ENCODE measurements at places on chromosomes 4 and X.

- DNase-seq = peak; percentile 92
These were observed 379.1 kb downstream of the RAPGEF2 start for GRCh38 chr4:159481936-159482335.

GRCh38 chrX:17967888-17968287 lies 106.8 kb upstream of the RAI2 start:
- DNase-seq = peak; percentile 28

DNA sequence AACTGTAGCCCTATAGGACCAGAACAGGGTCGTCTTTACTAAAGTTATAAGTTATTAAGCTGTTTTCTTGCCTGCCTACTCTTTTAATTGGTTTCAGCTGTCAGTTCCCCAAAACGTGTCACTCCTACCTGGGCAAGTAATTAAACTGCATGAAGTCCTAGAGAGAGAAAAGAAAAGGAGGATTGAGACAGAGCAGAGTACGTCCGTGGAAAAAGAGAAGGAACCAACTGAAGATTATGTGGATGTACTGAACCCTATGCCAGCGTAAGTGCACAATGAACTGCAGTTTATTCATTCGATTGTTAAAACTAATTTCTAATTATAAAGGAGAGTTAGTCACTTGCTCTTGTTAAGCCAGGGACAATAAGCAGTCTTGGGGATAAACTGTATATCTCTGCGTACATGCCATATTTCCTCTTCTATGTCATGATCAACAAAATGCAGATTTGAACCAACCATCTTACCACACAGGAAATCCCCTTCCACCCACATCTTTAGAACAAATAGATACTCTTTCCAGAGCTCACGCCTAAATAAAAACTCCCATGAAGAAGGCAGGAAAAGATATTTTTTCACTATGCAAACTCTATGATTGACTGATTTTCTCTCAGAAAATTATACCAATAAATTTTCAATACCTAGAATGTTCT lies 22.8 kb downstream of the STAP1 start:
- no peak for DNase-seq

DNA sequence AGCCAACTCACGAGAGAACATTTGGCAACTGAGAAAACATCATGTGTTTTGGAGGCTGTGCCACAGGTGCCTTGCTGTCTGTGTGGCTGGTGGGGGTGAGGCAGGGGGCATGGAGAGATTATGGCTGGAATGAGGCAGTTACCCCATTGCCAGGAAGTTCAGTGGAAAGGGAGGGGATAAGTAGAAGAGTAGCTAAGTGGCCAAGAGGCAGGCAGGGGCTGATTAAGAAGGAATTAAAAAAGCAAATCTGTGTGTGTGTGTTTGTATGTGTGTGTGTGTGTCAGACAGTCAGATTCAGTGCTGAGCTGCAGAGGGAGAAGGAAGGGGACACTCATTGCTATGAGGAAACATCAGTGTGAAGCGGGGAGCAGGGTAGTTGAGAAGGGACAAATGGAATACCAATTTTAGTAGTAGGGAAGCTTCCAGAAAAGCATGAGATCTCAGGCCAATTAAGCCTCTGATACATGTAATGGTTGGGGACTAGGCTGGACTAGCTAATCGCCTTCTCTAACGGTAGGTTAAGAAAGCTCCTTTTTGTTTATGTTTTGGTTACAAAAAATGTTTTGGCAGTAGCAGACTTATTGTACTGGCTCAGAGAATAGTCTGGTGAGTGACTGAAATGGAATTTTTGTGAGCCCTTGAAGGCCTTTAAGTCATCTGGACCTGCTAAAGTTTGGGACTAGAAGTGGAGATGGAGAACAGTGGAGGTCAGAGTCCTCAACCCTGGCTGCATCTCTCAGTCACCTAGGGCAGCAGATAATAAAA lies 18.5 kb downstream of the TMEM164 start:
- no peak for DNase-seq

DNA sequence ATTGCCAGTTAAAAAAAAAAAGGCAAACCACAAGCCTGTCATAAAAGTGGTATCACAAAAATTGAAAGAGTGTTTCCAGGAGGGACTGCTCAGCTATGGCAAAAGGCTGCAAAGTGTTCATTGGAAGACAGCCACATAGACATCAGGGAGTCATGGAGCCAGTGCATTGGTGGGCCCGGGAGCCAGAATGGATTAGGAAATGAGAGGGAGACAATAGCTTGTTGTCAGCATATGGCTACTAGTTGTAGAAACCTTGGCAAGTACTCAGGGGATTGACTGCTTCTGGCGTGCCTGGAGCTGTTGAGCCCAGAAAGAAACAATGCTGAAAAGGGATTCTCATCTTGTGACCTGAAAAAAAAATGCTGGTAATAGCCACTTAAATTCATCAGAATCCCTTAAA lies 5.0 kb downstream of the GAR1 start:
- no peak for DNase-seq

GRCh38 chrX:22969411-22969810 lies 30.3 kb upstream of the DDX53 start:
- DNase-seq = no peak

DNA sequence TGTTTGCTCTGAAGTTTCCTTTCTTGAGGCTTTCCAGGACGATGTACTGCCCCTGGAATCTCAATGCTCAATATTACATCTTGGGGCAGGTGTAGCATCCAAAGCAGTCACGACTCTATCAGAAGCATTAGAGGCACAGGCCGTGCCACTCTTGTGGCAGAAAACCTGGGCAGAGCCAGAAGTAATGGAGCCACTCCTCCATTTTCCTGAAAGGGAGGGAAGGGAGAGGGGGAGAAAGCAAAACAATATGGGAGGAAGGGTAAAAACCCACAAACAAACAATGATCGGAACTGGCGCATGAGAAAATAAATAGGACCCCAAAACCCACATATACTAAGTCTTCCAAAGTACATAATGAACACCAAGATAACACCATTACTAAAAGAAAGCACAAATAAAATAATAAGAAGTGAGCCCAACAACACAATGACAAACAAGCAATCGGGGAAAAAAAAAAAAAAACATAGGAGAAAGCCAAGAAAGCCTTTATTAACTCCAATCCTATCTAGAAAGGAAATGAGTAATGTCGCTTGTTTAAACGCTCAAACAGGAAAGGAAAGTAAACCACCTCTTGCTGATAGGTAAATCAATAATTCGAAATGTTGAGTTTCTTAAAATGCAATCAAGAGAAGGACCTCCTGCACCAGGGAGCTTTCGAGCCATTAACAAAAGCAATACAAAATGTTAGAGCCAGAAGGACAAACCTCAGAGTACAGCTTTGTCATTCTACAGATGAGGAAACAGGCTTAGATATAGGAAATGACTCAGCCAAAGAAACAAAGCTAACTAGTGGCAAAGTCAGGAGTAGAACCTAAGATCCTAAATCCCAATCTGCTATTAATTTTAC lies 117.4 kb downstream of the ATRX start:
- peak; percentile 59 for DNase-seq

- DNase-seq = no peak
These were observed 230.4 kb upstream of the GATB start for GRCh38 chr4:151991001-151991883.

Measured in epithelial cell of esophagus (primary cell).